ENCODE measurements at places on chromosomes 1 and 21. TPM values are rescaled to one million over a fixed set of nuclear protein-coding genes. Genes with fewer than 3 reads are reported as not detected.
A peak's percentile ranks its signal among the peaks of the same experiment; 100 is the strongest.

- no peaks in the 10 kb centered on the region for H3K27me3 ChIP-seq
- no peaks in the 10 kb centered on the region for H3K36me3 ChIP-seq
- no peak for DNase-seq
Observed at GRCh38 chr1:107990606-107991005, 25.6 kb upstream of the VAV3 start.

- no peaks in the 10 kb centered on the region for H3K36me3 ChIP-seq
- no peak for DNase-seq
- H3K4me1 ChIP-seq: no peaks in the 10 kb centered on the region
- H3K27ac ChIP-seq: no peak overlapping the region
Observed at GRCh38 chr1:24931468-24932231, 1.6 kb upstream of the RUNX3 start.

GRCh38 chr1:17104782-17105181 lies 14.5 kb downstream of the PADI2 start:
- H3K27ac ChIP-seq: no peak overlapping the region
- no peak for DNase-seq
- H3K4me3 ChIP-seq: no peak overlapping the region
- H3K27me3 ChIP-seq: no peaks in the 10 kb centered on the region

DNA sequence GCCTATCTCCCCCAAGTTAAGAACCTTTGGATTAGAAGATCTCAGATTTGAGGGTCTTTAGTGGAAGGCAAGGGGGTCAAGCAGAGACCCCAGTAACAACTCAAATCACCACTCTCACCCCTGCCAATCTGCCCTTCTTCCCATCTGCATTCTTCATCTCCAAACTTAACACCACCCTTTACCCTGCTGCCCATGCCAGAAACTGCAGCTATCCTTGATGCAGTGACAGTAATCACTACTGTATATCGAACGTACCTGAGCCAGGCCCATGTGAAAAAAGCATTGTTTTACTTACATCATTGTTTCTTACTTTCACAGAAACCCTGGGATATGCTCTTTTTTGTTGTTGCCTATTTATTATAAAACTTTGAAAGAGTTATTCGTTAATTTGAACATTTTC lies 26.5 kb downstream of the NSUN4 start:
- no peak overlapping the region for H3K27ac ChIP-seq
- H3K36me3 ChIP-seq: no peaks in the 10 kb centered on the region
- no peak overlapping the region for H3K4me3 ChIP-seq
- no peak for DNase-seq
- no peaks in the 10 kb centered on the region for H3K4me1 ChIP-seq
- H3K27me3 ChIP-seq: no peaks in the 10 kb centered on the region

DNA sequence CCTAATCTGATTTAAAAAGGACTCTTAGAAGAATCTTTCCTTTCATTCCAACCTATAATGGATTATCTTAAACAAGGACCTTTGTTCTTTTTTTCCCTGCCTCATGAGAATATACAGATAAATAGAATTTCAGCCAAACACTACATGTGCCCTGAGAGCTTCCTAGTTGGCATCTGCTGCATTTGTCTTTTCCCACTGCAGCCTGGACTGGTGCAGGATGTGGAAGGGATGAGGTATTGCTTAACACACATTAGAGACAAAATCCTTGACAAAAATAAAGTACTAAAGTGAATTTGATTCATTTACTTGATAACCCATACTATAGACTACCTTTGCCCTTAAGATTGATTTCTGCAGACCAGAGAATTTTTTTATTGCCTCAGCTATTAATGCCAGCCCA lies 59.5 kb downstream of the PALMD start:
- no peaks in the 10 kb centered on the region for H3K27me3 ChIP-seq
- no peak for DNase-seq
- no peaks in the 10 kb centered on the region for H3K4me1 ChIP-seq
- H3K36me3 ChIP-seq: no peaks in the 10 kb centered on the region

DNA sequence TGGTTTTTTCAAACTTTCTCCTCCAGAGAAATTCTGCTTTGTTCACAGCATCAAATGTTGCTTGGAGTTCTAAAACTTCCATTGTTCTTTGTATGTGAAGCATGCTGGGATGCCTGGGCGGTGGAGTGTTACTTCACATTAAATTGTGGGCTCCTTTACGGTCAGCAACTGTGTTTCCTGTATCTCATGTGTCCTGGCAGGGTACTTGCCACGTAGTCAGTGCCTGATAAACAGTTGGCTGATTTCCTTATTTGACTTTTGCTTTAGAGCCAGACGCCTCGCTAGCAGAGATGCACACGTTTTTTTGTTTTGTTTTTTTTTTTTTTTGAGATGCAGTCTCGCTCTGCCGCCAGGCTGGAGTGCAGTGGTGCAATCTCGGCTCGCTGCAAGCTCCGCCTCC lies 96.7 kb downstream of the UCK2 start:
- no peak overlapping the region for H3K27ac ChIP-seq
- no peaks in the 10 kb centered on the region for H3K27me3 ChIP-seq
- DNase-seq: no peak
- H3K4me3 ChIP-seq: no peak overlapping the region
- no peaks in the 10 kb centered on the region for H3K4me1 ChIP-seq
- no peaks in the 10 kb centered on the region for H3K36me3 ChIP-seq

- H3K4me1 ChIP-seq: no peaks in the 10 kb centered on the region
- H3K36me3 ChIP-seq: no peaks in the 10 kb centered on the region
- no peaks in the 10 kb centered on the region for H3K27me3 ChIP-seq
- DNase-seq: no peak
Observed at GRCh38 chr1:233368789-233369130, 41.2 kb downstream of the MAP3K21 start.

DNA sequence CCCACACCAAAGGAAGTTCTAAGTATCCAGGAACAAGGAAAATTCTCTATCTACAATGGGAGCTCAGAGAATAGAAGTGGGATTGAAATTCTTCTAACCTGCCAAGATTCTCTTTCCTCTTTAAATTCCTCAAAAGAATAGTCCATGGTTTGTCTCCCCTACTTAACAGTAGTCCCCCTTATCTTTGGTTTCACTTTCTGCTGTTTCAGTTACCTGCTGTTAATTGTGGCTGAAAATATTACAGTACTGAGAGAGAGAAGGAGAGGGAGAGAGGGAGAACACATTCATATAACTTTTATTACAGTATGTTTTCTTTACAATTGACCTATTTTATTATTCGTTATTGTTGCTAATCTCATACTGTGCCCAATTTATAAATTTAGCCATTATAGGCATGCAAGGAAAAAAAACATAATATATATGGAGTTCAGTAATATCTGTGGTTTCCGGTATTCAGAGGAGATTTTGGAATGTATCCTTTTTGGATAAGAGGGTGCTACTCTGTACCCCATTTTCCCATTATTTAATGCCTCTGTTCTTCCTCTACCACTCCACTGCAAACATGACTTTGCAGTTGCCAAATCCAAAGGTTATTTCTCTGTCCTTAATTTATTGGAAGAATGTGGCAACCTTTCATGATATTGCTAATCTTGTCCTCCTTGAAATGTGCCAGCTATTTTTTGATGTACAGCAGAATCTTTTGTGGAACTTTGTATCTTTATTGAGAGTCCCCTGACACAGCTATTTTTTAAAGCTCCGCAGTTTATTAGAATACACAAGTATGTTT lies 68.0 kb downstream of the USP25 start:
- H3K36me3 ChIP-seq: no peaks in the 10 kb centered on the region
- H3K27ac ChIP-seq: no peak overlapping the region
- DNase-seq: no peak
- no peaks in the 10 kb centered on the region for H3K4me1 ChIP-seq
- H3K27me3 ChIP-seq: no peaks in the 10 kb centered on the region

- H3K4me3 ChIP-seq: no peak overlapping the region
- no peak overlapping the region for H3K27ac ChIP-seq
- no peaks in the 10 kb centered on the region for H3K36me3 ChIP-seq
Observed at GRCh38 chr1:75470448-75470847, 140.5 kb downstream of the SLC44A5 start.

DNA sequence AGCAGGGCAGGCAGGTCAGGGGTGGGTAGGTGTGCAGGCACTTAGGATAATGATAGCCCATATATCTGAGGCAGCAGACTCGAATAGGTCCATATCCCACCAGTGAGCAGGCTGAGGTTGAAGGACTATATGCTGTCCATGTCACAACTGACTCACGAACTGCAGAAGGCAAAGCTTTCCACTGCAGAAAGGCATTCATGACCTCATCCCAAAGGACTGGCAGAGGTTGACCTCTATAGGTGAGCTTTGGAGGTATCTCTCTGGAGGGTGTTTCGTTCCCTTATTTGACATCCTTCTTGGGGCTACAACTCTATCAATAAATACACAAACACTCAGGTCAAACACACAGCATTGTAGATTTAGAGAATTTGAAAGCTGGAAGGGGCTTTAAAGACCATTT lies 42.8 kb upstream of the MARK1 start:
- DNase-seq: no peak
- H3K36me3 ChIP-seq: no peaks in the 10 kb centered on the region
- no peak overlapping the region for H3K4me3 ChIP-seq
- no peaks in the 10 kb centered on the region for H3K27me3 ChIP-seq

- H3K27me3 ChIP-seq: no peaks in the 10 kb centered on the region
- no peak overlapping the region for H3K27ac ChIP-seq
Observed at GRCh38 chr1:203968761-203969160, 104.2 kb upstream of the SOX13 start.

DNA sequence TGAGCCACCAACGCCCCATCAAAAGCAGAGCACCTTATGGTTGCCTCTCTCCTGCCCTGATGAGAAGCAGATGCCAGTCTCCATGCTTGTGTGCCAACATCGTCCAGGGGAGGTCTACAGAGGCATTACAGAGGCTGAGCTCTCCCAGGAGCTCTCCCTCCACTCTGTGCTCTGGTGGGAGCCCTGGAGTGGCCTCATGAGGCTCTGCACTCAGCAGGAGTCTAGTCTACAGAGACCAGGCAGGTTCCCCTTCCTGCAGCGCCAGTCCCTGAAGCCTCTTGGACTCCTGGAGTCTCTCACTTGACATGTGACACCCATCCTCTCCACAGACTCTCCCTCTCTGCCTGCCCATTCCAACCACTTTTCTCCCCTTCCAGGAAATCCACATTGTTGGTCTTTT lies 3.4 kb downstream of the DCST1 start:
- H3K4me3 ChIP-seq: no peak overlapping the region
- H3K4me1 ChIP-seq: no peaks in the 10 kb centered on the region
- no peaks in the 10 kb centered on the region for H3K36me3 ChIP-seq

DNA sequence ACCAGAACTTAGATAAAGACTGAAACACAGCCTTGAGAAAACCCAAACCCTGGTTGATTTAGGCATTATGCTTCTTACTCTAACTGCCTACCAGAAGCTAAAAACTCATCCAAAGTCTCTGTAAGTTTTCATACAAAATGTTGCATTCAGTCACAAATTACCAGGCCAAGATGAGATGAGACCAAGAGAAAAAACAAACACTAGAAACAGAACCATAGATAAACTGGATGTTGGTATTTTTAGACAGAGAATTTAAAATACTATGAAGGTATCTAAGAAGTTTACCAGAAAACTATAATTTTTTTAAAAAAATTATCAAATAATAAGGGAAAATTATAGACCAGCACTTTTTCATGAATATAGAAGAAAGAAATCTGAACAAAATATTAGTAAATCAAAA lies 180.5 kb downstream of the VPS13D start:
- H3K27me3 ChIP-seq: no peaks in the 10 kb centered on the region
- peaks cover 3% of the 10 kb centered on the region for H3K4me1 ChIP-seq

GRCh38 chr1:15714406-15715136 lies 21.5 kb upstream of the SLC25A34 start:
- peaks cover 8% of the 10 kb centered on the region for H3K4me1 ChIP-seq
- DNase-seq: peak; percentile 44
- no peaks in the 10 kb centered on the region for H3K36me3 ChIP-seq
- H3K27ac ChIP-seq: no peak overlapping the region

GRCh38 chr1:23331713-23332112 lies 12.4 kb downstream of the HNRNPR start:
- H3K36me3 ChIP-seq: no peaks in the 10 kb centered on the region
- H3K4me3 ChIP-seq: no peak overlapping the region
- no peaks in the 10 kb centered on the region for H3K4me1 ChIP-seq
- DNase-seq: no peak
- H3K27ac ChIP-seq: no peak overlapping the region

GRCh38 chr1:204114606-204115005 lies 37.2 kb downstream of the ETNK2 start:
- H3K36me3 ChIP-seq: no peaks in the 10 kb centered on the region
- no peak overlapping the region for H3K4me3 ChIP-seq
- no peak for DNase-seq
- no peak overlapping the region for H3K27ac ChIP-seq
- H3K27me3 ChIP-seq: no peaks in the 10 kb centered on the region

DNA sequence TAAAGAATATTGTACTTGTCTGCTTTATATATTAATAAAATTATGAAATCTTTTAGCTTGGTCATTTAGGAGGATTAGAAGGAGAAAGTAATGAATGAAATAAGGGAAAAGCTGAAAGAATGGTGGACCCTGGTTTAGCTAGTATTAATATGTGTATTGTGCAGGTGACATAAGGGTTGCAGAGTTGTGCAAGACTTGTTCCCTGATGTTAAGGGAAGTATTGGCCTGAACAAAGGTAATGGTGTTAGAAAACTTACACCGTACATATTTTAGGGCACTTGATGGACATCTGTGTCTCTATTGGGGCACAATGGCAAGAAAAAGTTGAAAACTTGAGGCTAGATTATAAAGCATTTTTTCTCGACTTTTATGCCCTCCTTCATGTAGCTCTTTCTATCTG lies 32.2 kb downstream of the SOAT1 start:
- no peak overlapping the region for H3K4me3 ChIP-seq
- H3K27me3 ChIP-seq: no peaks in the 10 kb centered on the region
- H3K4me1 ChIP-seq: peaks cover 4% of the 10 kb centered on the region
- DNase-seq: no peak
- H3K36me3 ChIP-seq: no peaks in the 10 kb centered on the region

KIF21B gene
- 0.58 TPM for polyA plus RNA-seq

DDR2 gene
- 25.6 TPM for polyA plus RNA-seq

AMY2B gene
- polyA plus RNA-seq: 16.3 TPM

IL19 gene
- not detected for polyA plus RNA-seq

APOBEC4 gene
- polyA plus RNA-seq: not detected

KIAA0319L gene
- 78.3 TPM for polyA plus RNA-seq

CD101 gene
- polyA plus RNA-seq: 1.1 TPM

Measured in ovary (tissue), 10 donors.